ENCODE measurements at places on chromosomes 5 and 9. TPM values are rescaled to one million over a fixed set of nuclear protein-coding genes. Genes with fewer than 3 reads are reported as not detected.

GRCh38 chr9:38082446-38083287 is 13.6 kb upstream of the SHB start:
- no peak overlapping the region for H3K27ac ChIP-seq
- H3K36me3 ChIP-seq, result no peaks in the 10 kb centered on the region
- H3K27me3 ChIP-seq, result no peaks in the 10 kb centered on the region

DNA sequence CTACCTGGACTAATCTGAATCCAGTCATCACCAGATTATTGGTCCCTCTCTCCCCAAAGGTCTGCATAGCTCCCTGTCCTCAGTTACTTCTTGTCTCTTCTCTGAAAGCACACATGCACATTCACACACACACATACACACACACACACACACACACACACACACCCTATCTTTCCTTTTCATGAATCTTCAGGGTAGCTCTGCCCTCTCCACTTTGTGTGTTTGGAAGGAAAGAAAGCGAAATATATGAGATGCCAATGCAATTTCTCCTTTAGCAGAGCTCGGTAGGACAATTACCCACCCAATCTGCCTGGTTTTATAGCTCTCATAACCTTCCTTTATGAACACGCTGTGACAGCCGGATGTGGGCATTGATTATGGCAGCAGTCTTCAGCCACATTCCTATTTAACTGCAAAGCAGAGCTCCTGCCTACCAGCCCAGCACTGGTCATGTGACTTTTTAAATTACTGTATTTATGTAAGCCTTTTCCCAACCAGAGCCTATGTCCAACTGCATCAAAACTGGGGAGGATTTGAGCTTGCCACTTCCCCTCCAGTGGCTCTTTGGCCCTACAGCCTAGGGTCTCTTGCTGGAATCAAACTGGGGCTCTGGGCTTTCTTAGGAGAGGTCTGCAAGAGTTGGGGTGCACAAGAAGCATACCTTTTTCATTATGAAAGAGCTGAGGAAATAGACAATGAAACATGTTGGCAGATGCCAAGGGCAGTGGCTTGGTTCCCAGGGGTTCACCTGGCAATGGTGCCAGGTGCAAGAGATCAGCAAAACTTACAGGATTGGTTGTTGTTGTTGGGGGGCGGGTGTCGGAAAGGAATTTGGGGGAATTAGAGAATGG is 20.8 kb upstream of the MATR3 start:
- peaks cover 34% of the 10 kb centered on the region for H3K4me1 ChIP-seq
- H3K27ac ChIP-seq, result peak overlapping the region; percentile 35
- H3K27me3 ChIP-seq, result no peaks in the 10 kb centered on the region
- peak overlapping the region; percentile 90 for H3K4me3 ChIP-seq
- H3K36me3 ChIP-seq, result peaks cover 6% of the 10 kb centered on the region

DNA sequence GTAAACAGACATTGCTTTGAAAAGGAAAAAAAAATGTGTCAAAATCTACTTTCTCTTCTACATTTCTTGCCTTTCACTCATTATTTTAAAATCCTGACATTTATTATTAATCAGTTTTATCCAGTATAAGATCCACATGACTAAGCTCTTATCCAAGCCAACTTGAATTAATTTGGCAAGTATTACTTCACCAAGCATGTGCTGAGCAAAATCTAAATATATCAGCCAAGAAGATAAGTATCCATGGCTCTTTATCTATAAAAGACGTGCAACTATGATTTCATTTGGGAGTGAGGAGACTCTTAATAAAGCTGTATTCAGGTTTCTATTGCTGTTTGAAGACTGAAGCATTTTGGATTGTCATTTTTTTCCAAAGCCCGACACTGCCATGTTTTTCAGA is 221.3 kb downstream of the TRIM36 start:
- H3K4me3 ChIP-seq, result no peak overlapping the region
- DNase-seq, result no peak
- no peaks in the 10 kb centered on the region for H3K4me1 ChIP-seq
- no peak overlapping the region for H3K27ac ChIP-seq

- H3K27me3 ChIP-seq, result peaks cover 22% of the 10 kb centered on the region
- DNase-seq, result no peak
- H3K4me1 ChIP-seq, result peaks cover 20% of the 10 kb centered on the region
- peaks cover 13% of the 10 kb centered on the region for H3K36me3 ChIP-seq
Observed at GRCh38 chr5:83475935-83476814, 4.6 kb downstream of the VCAN start.

DNA sequence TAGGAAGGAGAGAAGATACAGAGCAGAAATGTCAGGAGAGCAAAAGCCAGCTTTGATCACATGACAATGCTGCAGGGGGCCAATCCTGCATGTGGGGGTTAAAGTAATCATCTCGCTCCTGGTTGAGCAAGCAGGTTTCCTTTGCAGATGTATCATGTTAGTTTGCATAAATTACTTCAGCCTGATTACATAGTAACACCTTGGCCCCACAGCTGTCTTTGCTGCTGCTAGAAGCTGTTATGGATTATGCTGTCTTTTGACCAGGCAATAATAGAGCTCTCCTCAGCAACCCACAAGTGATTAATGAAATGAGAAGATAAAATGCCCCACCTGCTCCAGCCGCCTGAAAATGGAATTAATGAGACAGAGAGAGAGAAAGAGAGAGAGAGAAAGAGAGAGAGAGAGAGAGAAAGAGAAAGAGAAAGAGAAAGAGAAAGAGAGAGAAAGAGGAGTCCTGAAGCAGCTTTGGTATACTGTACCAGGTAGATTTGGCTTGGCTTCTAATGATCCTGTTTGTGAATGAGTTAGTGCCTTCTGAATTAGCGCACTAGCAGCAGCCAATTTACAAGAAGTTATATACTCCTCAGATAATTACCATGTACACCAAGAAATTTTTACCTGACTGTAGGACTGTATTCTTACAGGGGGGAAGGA is 174.3 kb upstream of the RORB start:
- no peaks in the 10 kb centered on the region for H3K4me1 ChIP-seq
- H3K27me3 ChIP-seq, result no peaks in the 10 kb centered on the region
- peak overlapping the region; percentile 42 for H3K4me3 ChIP-seq
- no peak for DNase-seq
- no peak overlapping the region for H3K27ac ChIP-seq
- peaks cover 3% of the 10 kb centered on the region for H3K36me3 ChIP-seq

- no peaks in the 10 kb centered on the region for H3K4me1 ChIP-seq
- H3K4me3 ChIP-seq, result no peak overlapping the region
- H3K36me3 ChIP-seq, result no peaks in the 10 kb centered on the region
- peak; percentile 60 for DNase-seq
Observed at GRCh38 chr5:135318924-135319323, 80.1 kb downstream of the MACROH2A1 start.

- DNase-seq, result no peak
- H3K4me3 ChIP-seq, result no peak overlapping the region
- H3K36me3 ChIP-seq, result no peaks in the 10 kb centered on the region
- H3K4me1 ChIP-seq, result peaks cover 4% of the 10 kb centered on the region
- H3K27ac ChIP-seq, result no peak overlapping the region
Observed at GRCh38 chr5:152188251-152188650, 216.8 kb downstream of the NMUR2 start.

GRCh38 chr9:109506097-109506712 is 8.1 kb upstream of the PTPN3 start:
- H3K4me1 ChIP-seq, result peaks cover 6% of the 10 kb centered on the region
- DNase-seq, result no peak
- no peak overlapping the region for H3K4me3 ChIP-seq
- no peak overlapping the region for H3K27ac ChIP-seq
- peaks cover 44% of the 10 kb centered on the region for H3K27me3 ChIP-seq

DNA sequence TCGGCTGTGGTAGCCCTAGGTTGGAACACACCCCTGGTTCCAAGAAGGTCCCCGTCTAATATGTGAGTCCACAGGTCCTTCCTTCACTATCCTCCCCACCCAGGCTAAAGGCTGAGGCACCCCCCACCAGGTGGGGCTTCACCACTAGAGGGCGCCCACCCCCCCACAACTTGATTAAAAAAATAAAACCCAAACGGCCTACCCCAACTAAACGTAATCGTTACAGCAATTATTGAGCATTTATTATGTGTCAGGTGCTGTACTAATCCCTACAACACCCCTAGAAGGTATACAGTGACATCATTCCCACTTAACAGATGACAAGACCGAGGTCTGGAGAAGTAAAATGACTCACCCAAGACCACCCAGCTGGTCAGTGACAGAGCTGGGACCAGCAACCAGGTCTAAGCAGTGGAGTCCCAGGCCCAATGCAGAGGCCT is 65.0 kb downstream of the FGF18 start:
- peaks cover 9% of the 10 kb centered on the region for H3K27me3 ChIP-seq
- H3K36me3 ChIP-seq, result no peaks in the 10 kb centered on the region
- no peak overlapping the region for H3K4me3 ChIP-seq
- no peak for DNase-seq

DNA sequence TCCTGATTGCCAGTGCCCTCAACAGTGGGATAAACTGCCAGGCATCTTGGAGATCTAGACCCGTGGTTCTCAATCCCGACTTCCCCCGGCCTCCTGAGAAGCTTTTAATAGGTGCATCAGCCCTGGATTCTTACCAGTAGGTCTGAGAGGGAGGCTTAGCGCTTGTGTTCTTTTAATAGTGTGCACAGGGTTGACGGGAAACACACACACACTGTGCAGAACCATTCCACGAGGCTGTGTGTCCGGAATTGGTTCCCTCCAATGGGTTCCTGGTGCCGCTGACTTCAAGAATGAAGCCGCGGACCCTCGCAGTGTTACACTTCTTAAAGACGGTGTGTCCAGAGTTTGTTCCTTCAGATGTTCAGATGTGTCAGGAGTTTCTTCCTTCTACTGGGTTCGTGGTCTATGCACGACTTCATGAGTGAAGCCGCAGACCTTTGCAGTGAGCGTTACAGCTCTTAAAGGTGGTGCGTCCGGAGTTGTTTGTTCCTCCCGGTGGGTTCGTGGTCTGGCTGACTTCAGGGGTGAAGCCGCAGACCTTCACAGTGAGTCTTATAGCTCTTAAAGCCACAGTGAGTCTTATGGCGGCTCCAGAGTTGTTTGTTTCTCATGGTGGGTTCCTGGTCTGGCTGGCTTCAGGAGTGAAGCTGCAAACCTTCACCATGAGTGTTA is 46.6 kb upstream of the PRSS3 start:
- H3K27me3 ChIP-seq, result peaks cover 12% of the 10 kb centered on the region
- no peaks in the 10 kb centered on the region for H3K36me3 ChIP-seq
- H3K27ac ChIP-seq, result no peak overlapping the region
- H3K4me1 ChIP-seq, result peaks cover 4% of the 10 kb centered on the region

DNA sequence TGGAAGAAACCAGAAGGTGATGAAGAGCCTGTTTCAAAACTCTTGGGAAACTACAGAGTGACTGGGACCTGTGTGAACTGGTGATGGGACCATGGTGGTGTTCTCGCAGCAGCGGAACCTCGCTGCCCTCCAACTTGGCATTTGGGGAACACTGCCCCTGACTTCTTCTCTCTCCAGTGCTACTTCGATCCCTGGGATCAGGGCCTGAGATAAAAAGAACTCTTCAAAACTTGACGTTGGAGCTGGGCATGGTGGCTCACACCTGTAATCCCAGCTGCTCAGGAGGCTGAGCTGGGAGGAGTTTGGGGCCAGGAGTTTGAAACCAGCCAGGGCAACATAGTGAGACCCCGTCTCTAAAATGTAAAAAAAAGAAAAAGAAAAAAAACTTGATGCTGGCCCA is 18.1 kb downstream of the PITX1 start:
- no peaks in the 10 kb centered on the region for H3K36me3 ChIP-seq
- H3K27ac ChIP-seq, result no peak overlapping the region
- H3K4me1 ChIP-seq, result no peaks in the 10 kb centered on the region
- DNase-seq, result no peak
- no peak overlapping the region for H3K4me3 ChIP-seq

Gene CFAP90
- 5.3 TPM for total RNA-seq

Gene FBXW2
- 68.2 TPM for total RNA-seq

Gene C5orf58
- total RNA-seq, result not detected

Gene STOML2
- 149 TPM for total RNA-seq

Gene SEMA5A
- total RNA-seq, result 92.9 TPM
